ENCODE measurements at places on chromosomes 7 and 10.

- no peak for DNase-seq
These were observed 82.6 kb downstream of the PRKG1 start for GRCh38 chr10:51156926-51157325.

DNA sequence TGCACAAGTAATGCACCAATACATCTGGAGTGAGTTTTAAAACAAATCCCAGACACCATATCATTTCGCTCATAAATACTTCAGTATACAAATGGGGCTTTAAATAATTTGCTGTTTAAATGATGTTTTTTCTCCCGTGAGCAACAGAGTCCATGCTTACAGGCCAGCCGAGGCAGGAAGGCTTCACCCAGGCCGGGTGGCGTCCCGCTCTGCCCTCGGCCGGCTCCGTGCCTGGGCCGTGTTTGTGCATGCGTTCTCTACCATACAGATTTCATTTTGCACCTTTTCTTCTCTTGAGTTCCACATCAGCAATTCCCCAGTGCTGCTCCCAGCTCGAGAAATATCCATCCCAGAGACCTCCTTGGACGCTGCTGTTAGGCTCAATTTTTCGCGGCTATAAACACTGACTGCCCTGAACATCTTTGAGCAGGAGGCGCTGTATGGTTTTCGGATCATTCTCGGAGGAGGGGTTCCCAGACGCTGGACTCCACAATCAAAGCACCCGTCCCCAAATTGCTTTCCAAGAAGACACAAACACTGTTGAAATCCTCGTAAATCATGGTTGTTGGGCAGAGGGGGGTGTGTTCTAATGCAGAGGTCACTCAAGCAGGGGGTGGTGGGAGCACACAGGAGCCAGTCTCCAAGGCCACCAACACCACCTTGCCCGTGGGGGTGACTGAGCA lies 91.6 kb downstream of the MICALL2 start:
- no peak for DNase-seq

GRCh38 chr7:86598721-86599120 lies 45.0 kb upstream of the GRM3 start:
- no peak for DNase-seq

DNA sequence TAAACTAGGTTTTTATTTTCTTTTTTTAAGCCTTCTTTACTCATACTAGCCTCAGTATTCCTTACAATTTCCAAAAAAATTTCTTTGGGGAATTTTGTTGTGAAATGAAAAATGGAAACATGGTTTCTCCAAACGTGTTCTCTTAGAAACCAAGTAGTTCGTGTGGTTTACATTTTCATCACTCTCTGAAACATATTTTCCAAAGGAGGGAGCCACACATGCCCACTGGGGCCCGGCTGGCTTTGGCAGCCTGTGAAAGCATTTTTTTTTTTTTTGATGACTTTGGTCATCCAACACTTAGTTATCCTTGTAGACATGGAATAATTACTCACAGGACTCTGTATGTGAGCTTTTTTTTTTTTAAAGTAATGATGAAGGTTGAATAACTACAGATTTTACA lies 169.6 kb downstream of the C7orf25 start:
- DNase-seq: no peak

Data from NK-92 treated with Interleukin-12 subunit alpha and Interleukin-12 subunit beta, amount 100 ng/mL, for 24 hours (cell line).